ENCODE measurements at places on chromosomes 5 and 9. TPM values are rescaled to one million over a fixed set of nuclear protein-coding genes. Genes with fewer than 3 reads are reported as not detected.

Gene SKP2
- 44.3 TPM for total RNA-seq

Gene FCN2
- not detected for total RNA-seq

Gene LRRTM2
- total RNA-seq = not detected

DNA sequence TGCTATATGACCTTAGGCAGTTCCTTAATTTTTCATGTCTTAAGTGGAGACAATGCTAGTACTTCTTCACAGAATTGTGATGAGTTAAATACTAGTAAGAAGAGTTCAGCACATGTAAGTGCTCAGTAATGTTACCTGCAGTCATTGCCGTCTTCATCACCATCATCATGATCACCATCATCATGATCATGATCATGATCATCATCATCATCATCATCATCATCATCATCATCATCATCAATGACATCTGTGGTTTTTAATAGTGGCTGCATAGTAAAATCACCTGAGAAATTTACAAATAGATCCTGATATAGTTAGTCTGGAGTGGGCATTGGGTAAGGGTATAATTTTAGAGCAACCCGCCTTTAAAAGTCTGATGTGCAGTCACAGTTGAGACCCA lies 14.7 kb upstream of the PALM2AKAP2 start:
- DNase-seq = no peak
- H3K4me1 ChIP-seq = no peaks in the 10 kb centered on the region
- H3K36me3 ChIP-seq = no peaks in the 10 kb centered on the region
- no peak overlapping the region for H3K27ac ChIP-seq
- H3K4me3 ChIP-seq = no peak overlapping the region

DNA sequence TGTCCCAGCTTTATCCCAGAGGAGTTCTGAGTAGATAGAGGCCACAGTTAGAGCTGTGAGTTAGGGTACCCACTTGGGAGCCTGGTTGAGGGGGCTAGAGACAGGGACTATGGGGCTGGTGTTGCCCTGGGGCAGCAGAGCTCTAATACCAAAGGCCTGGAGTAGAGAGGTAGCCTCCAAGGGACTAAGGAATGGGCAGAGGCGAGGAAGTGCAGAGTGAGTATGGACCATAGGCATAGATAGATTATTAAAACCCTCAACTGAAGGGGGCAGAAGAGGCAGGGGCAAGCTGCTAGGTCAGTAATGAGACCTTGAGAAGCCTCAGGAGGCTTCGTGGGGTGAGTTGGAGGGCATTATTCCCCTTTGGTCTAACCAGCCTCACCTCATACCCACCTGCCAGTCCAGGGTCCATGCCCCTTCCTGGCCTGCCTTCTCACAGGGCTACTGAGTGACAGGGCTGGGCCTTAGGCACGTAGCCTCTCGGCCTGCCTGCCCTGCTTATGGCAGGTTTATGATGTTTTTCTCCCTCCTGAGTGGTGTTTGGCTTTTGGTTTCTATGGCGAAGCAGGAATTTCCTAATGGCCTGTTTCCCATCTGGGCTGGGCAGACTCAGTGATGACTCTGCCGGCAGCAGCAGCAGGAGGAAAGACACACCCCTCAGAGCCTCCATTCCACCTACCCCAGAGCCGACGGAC lies 8.0 kb downstream of the PDLIM4 start:
- peaks cover 53% of the 10 kb centered on the region for H3K4me1 ChIP-seq
- no peaks in the 10 kb centered on the region for H3K27me3 ChIP-seq
- no peak for DNase-seq
- no peak overlapping the region for H3K27ac ChIP-seq
- no peaks in the 10 kb centered on the region for H3K36me3 ChIP-seq
- no peak overlapping the region for H3K4me3 ChIP-seq

DNA sequence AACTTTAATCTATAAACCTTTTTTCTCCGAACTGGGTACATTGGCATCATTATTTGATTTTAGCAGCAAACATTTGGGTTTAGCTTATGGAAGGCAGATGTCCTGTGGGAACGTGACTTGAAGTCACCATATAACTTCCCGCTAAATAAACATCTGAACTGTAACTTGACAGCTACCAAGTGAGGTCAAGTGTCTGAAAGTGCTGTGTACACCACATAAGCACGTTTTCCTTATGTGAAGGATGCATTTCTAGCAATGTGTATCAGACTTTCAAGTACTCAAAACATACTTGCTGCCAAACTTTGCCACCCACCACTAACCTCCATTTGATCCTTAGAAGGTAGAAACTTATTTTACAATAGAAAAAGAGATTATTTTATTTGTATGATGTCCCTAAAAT lies 35.7 kb downstream of the SLC1A3 start:
- no peaks in the 10 kb centered on the region for H3K36me3 ChIP-seq
- H3K27me3 ChIP-seq = no peaks in the 10 kb centered on the region
- DNase-seq = no peak
- no peak overlapping the region for H3K4me3 ChIP-seq
